NCI-H510A treated with DMSO at 0.1 percent for 48 hours (cell line): ENCODE measurements at places on chromosomes 16 and 17.

- no peak for DNase-seq
These were observed 424 bp downstream of the HOXB2 start for GRCh38 chr17:48544349-48545021.

DNA sequence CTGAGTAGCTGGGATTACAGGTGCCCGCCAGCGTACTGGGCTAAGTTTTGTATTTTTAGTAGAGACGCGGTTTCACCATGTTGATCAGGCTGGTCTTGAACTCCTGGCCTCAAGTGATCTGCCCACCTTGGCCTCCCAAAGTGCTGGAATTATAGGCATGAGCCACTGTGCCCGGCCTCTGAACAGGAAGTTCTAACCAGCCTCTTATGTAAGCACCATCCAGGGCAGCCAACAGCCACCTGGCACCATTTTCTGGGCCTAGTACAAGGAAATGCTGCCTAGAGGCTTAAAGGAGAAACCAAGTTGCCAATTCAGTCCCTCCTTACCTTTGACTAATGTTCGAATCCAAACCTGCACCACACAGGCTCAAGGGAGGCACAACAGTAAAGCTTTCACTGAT is 8.5 kb upstream of the SLC39A11 start:
- no peak for DNase-seq

- no peak for DNase-seq
These were observed 15.1 kb upstream of the RNPS1 start for GRCh38 chr16:2282866-2283555.

DNA sequence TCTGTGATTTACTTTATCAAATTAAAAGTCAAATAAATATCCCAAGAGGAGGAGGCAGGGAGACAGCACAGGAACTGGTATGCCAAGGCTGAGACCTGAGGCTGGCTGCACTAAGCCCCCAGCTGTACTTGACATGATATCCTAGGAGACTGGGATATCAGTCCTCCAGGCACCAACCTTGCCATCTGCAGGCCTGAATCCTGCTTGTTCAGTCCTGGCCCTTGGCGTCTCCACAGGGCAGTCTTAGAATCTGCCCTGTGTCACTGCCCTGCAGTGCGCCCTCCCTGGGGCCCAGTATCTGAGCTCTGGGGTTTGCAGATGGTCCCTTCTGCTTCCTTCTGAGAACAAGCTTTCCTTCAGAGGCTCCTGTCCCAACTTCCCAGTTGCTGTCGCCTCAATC is 75.9 kb downstream of the HS3ST3A1 start:
- no peak for DNase-seq

DNA sequence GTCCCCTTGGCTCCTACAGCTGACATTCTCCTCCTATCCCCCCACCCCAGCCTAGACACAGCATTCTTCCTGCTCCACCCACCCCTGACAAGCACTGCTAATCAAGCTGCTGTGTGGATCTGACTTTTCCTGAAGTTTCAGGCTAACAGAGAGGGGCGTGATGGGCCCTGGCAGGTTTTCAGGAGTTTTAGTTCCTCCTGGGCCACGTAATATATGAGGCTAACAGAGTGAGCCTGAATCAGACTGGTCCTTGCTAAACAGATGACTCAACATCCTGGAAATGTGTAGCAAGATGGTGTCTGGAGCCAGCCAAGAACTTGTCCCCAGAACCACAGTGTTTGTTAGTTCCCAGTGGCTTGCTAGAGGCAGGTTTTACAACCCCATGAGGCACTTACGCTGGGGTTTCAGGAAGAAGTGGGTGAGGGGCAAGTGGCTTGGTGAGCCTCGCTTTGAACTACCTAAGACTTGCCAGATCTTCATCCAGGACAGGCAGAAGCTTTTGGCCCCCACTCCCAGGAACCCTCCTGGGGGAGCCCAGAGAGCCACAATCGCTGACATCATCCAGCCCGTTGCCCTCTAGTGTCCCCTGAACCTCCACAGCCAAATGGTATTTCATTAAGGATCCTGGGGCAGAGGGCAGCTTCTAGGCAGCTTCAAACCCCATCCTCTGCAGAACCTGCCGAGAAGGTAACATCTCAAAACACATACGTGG is 15.9 kb downstream of the TMEM92 start:
- no peak for DNase-seq

GRCh38 chr16:15650698-15651171 is 690 bp downstream of the NDE1 start:
- peak; percentile 45 for DNase-seq

DNA sequence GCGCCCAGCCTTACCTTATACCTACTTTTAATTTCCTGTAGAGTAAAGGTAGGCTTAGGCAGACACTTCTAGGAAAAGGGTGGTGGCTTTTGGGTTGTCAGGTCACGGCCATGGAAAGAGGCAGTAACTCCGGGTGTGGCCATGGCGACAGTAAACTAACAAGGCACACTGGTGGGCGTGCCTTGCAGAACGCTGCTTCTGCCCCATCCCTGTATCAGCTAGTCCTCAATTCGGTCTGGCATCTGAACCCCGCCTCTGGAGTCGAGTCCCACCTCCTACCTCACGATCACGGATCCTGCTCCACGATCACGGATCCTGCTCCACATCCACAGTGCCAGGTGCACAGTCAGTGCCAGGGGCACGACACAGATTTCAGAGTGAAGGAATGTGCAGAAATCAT is 5.6 kb downstream of the ADCY9 start:
- peak; percentile 39 for DNase-seq

DNA sequence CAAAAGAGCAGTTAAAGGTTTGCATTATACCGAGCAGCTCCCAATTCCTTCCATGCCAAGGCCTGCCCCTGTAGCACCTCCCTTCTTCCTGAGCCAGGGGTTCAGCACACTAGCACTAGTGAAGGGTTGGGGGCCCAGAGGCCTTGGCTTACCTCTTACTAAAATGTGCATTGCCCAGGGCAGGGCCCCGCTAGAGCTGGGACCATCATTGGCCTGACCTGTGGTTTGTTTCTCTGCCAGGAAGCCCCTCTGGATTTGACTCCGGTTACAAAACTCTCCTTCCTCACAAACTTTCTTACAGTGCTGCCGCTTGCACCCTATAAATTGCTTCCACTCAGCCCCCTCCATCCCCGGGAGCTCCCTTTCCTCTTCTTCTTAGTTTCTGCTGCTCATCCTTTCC is 33.8 kb downstream of the MPRIP start:
- no peak for DNase-seq

GRCh38 chr17:7384489-7385081 is 3.7 kb downstream of the TNK1 start:
- DNase-seq: no peak

GRCh38 chr17:58317421-58318064 is 11.1 kb downstream of the TSPOAP1 start:
- DNase-seq: peak; percentile 63

- no peak for DNase-seq
These were observed 430.7 kb downstream of the HS3ST3B1 start for GRCh38 chr17:14731591-14731990.

DNA sequence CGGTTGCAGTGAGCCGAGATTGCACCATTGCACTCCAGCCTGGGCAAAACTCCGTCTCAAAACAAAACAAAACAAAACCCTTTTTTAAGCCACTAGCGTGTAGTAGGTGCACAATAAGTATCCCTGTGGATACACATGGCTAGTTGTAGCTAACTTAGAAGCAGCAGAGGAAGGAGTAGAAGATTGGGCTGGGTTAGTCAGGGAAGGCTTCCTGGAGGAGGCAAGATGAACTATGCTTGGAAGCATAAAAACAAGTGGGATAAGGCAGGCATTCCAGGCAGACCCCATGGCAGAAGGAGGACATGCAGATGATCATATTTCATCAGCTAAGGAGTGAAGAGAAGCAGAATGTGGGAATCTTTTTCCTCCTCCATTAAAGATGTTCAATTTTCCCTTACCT is 83.4 kb downstream of the IRX5 start:
- DNase-seq: no peak

- peak; percentile 97 for DNase-seq
These were observed 12.7 kb upstream of the ARHGAP23 start for GRCh38 chr17:38415250-38416194.

- no peak for DNase-seq
These were observed 14.0 kb downstream of the GDE1 start for GRCh38 chr16:19507867-19508266.

- peak; percentile 68 for DNase-seq
These were observed 162.7 kb upstream of the CDC42EP4 start for GRCh38 chr17:73474370-73474988.

DNA sequence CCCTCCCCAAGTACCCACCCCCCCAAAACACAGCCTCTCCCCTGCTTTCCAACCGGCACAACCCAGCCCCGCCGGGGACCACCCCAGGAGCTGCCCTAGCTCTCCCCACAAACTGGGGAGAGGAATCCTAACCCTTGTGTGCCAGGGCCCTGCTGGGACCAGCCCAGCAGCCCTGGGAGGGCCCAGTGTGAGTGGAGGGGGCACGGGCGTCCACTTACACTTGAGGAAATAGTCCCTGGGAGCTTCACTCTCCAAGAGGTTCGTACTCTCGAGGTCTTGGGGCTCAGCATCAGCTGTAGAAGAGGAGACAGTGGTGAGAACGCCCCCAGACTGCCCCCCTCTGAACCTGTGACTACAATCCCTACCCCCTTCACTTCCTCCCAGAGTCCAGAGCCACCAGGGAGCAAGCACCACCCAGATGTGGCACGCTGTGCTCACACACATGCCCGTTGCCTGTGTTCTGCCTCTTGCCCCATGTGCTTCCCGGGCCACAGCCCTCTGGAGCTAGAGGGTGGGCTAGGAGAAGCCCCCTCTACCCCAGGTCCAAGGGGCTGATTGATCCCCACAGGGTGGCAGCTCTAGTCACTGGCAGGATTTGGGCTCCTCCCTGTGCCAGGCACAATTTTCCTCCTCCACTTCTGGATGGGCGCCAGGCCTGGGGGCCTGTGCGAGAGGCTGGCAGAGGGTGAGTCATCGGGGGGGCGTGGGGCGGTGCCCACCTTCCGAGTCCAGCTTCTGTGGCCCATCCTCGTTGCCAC is 3.0 kb downstream of the TRIM47 start:
- no peak for DNase-seq

- DNase-seq: no peak
These were observed 38.4 kb upstream of the PABPN1L start for GRCh38 chr16:88904676-88905365.

DNA sequence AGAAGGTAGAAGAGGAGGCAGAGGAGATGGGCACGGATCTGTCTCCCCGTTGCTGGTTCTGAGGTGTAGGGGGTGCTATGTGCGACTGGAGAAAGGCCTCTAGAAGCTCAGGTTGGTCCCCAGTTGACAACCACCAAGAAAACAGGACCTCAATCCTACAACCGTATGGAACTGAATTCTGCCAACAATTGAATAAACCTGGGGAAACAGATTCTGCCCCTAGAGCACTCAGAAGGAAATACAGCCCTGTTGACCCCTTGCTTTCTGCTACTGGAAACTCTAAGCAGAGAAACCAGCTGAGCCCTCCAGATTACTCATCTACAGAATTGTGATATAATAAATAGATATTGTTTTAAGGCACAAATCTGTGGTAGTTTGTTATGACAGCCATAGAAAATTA is 313.0 kb upstream of the GOT2 start:
- DNase-seq: no peak

GRCh38 chr16:2857451-2858244 is at the start of gene PRSS22:
TSS of gene PRSS22 (minus strand) at chr16:2858170. CDS start at chr16:2858104, 66 bp downstream.
- DNase-seq: peak; percentile 15

DNA sequence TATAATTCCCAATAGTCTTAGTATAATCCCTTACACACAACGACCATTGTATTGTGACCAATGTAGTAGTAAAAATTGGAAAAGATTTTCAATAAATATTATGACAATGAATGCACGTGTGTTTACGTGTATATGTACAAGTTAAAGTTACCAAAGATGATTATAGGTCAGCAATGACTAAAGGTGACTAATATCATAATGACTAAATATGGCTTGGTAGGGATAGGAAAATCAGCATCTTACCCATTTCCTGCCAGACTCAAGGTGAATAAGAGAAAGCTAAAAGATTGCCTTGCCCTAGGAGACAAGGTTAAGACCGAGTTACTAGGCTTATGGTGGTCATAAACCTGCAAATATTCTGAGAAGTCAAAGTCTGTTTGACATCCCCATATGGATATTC is 34.4 kb downstream of the CPD start:
- no peak for DNase-seq

DNA sequence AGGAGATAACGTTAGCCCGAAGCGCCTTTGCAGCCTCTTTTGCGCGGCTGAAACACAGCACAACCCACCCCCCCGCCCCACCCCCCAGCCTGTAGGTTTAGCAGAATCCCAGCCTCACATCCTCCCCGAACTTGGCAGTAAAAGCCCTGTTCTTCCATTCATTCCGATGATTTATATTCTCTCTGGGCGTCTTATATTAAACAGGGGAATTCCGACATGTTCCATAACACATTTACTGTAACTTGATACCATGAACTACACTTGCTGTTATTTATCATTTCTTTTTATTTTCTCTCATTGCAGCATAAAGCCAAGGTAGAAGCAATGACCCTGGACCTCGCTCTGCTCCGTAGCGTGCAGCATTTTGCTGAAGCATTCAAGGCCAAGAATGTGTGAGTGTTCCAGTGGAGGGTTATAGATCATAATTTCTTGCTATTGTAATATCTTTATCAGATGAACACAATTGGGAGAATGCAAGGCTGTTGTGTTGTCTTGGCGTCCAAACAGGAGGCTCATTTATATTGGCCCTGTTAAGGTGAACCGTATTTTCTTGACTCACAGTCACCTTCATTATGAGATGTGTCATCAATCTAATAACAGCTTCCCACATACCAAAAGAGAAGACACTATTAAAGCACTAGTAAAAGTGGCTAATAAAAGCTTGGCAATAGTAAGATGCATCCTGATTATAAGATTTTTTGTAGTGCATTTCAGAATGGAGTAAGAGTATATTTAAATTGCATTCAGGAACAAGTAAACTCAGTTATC is 287.3 kb downstream of the WWOX start:
- DNase-seq: no peak

DNA sequence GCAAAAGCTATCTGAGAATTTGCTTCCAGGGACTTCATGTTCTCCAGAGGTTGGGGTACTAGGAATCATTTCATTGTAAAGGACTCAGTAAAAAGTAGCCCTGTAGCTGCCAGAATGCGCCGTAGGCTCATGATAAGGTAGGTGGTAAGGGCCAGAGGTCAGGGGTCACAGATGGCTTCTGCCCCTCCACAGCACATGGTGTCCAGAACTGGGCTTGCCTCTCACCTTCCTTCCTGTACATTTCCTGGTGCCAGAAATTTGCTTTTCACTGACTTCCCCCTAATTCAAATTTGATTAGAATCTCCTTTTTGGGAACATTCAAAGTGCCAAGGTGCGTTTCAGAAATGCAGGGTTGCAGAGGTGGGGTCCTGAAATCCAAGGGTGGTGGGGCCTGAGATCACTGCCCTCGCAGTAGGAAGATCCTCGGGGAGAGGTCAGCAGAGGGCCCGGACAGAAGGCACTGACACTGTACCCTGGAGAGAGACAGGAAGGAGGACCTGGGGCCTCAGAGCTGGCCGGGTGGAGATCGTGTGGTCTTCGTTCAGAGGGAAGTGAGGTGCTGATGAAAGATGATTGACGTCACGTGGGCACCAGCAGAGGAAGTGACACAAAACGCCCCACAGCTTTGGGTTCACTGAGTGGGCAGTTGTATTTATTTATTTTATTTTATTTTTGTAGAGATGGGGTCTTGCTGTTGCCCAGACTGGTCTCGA is 25.5 kb upstream of the METRNL start:
- DNase-seq: no peak

- DNase-seq: no peak
These were observed 33.5 kb downstream of the GRB2 start for GRCh38 chr17:75371981-75372380.
